ENCODE measurements at places on chromosomes 1 and 21.

- no peak for DNase-seq
These were observed 120.1 kb downstream of the PRDM2 start for GRCh38 chr1:13820055-13820454.

DNA sequence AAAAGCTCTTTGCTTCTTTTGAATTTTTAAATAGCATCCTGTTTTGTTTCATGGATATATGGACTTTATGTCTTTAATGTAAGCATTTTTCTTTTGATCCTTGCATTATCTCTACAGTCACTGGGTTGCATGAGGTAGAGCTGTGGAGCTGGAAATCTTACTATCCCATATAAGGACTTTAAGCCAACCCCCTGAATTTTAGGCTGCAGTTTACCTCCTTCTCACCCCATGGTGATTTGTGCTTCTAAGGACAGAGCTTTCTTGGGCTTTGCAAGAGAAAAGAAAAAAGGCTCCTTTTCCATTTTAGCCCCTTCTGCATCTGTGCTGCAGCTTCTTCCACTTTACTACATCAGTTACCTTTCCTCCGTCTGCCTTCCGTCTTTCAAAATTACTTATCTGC lies 373.8 kb downstream of the HHAT start:
- no peak for DNase-seq

DNA sequence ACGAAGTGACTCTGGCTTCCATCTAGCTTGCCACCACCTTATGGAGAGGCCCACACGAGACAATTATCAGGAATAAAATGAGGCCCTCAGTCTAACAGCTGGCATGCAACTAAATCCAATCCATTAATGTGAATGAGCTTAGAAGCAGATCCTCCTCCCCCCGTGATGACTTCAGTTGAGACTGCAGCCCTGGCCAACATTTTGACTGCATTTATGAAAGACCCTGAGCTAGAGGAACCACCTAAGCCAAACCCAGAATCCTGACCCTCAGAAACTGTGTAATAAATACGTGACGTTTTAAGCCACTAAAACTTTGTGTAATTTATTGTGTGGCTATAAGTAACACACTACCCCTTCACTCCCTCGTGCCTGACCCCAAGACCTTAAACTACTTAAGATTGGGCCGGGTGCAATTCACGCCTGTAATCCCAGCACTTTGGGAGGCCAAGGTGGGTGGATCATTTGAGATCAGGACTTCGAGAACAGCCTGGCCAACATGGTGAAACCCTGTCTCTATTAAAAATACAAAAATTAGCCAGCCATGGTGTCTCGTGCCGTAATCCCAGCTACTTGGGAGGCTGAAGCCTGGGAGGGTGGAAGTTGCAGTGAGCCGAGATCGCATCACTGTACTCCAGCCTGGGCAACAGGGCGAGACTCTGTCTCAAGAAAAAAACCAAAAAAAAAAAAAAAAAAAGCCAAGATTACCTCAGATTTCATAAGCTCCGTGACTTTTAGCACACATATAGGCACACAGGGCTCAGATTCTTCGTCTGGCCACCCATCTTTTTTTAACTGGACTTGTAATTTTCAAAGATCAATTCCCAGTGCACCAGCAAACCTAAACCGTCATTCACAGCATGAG lies 72.5 kb downstream of the ENAH start:
- DNase-seq, result no peak

DNA sequence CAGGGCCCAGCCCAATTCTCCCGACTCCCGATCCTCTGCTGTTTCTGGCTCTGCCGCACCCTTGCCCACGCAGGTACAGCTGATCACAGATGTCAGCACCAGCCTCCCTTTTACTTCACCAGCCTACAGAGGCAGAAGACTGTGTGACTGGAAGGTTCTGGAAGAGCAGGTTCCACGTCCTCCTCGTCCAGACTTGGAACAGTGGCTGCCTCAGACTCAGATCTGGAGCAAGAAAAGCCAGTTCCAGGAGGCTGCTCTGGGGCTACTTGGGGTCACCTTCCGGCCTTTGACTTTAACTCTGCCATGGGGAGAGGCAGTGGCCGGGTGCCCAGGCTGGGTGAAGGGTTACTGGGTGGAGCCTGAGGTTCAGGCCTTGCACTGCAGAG lies 16.1 kb upstream of the KLHDC7A start:
- no peak for DNase-seq

- no peak for DNase-seq
These were observed 52.3 kb upstream of the TBX15 start for GRCh38 chr1:119040489-119040888.

DNA sequence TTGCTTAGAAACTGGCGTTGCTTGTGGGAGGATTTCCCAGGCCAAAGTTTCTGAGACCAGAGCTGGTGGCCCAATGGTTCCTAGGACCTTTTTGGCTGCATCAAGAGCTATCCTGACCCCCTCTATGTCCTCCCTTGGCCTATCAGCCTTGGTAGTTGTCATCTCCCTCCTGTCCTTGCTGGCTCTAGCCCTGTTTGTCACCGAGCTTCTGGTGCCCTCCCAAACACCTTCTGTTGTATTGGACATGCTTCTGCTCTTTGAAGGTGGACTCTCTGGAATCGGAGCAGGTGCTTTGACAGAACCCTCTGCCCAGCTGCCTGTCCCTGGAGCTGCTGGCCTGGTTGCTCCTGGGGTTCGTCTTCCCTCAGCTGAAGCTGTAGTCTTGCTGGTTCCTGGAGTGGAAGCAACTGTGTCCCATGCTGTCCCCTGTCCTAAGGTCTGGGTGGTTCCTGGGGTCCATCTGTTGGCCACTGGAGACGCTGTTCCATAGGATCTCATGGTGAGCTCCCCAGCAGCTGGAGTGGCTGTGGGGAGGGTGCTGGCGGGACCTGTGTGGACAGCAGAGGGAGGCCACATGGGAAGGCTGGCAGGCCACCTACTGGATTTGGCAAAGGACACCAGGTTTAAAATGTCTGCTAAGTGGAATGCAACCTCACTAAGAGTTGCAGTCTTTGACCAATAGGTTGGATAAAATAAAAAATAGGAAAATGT lies 9.4 kb downstream of the FCAMR start:
- DNase-seq, result no peak

- no peak for DNase-seq
These were observed 10.0 kb upstream of the MORC3 start for GRCh38 chr21:36310016-36310415.

DNA sequence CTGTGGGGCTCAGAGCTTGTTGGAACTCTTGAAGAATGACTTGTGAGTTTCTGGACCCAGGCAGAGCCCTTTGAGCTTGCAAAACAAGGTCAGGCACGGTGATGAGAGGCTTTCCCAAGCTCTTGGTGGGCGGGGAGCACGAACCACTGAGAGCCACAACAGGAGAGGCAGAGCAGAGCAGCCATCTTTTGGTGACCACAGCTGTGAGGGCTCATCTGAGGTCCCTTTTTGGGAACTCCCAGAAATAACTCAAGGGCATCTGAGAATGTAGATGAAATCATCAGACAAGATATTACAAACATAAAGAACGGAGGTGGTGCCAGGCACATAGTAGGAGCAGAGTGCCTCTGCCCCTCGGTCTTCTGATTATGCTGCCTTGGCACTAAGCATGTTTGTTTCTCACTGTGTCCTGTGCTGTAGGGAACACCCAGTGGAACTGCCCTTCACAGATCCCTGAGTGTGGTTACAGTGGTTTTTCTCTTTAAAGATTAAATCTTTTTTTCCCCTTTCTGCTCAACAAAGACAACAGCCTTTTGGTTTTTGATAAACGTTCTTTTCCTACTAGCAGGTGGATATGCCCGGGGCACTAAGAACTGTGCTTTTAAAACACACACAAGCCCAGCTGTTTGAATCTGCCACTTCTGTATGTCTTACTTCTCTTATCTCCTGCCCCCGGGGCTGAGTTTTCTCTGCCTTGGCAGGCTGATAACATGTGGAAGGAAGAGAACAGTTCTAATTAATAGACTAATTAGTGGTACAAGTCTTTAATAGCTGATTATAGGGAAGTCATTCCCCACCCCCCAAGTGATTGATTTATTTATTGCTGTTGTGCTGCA lies 37.7 kb downstream of the CD34 start:
- DNase-seq, result no peak

GRCh38 chr1:184953600-184954219 lies 20.6 kb downstream of the NIBAN1 start:
- no peak for DNase-seq

GRCh38 chr21:46604975-46605766 lies at the start of gene S100B:
TSS of gene S100B (minus strand) at chr21:46605082. CDS start at chr21:46602415, 2,667 bp downstream.
- DNase-seq, result no peak

- no peak for DNase-seq
These were observed 39.6 kb downstream of the PAX7 start for GRCh38 chr1:18670121-18670867.

DNA sequence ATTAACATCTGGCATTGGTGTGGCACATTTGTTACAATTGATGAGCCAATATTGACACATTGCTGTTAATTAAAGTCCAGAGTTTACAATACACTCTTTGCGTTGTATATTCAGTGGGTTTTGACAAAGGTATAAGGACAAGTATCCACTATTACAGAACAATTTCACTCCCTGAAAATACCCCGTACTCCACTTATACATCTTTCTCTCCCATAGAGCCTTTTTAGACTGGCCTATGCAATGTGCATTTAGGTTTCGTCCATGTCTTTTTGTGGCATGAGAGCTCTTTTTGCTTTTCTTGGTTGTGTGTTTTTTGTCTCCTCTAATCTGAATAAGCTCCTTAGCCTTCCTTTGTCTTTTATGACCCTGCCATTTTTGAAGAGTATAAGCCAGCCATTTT lies 40.6 kb upstream of the TSNAX start:
- no peak for DNase-seq

GRCh38 chr1:241608379-241609033 lies 31.7 kb downstream of the CHML start:
- no peak for DNase-seq

DNA sequence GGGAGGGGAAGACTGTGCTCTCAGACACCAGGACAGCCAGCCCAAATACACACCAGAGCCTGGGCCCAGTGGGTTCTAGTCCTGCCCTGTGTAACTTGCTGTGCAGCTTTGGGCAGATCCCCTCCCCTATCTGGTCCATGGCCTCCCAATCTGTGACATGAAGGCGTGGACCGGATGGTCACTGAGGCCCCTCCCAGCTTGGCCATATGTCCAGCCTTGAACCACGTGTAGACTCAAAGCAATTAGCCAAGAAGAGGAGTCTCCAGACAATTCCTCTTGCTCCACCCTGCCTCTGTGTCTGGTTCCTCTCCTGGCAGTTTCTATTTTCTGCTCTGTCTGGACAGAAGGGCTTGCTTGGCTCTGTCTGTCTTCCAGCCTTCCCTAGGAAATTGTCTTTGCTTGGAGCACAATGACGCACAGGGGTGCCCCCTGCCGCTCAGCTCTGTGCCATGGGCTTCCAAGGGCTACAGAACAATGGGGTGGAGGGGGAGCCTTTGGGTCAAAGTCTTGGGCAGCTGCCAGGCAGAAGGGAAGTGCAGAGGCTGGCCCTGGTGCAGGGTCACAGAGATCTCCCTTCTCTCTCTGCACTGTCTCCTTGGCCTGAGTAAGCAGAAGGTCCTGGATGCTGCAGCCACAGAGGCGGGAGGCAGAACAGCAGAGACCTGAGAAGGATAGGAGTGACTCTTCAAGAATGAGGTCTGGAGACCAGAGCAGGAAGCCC lies 66.1 kb downstream of the TENT5C start:
- DNase-seq, result peak; percentile 76

DNA sequence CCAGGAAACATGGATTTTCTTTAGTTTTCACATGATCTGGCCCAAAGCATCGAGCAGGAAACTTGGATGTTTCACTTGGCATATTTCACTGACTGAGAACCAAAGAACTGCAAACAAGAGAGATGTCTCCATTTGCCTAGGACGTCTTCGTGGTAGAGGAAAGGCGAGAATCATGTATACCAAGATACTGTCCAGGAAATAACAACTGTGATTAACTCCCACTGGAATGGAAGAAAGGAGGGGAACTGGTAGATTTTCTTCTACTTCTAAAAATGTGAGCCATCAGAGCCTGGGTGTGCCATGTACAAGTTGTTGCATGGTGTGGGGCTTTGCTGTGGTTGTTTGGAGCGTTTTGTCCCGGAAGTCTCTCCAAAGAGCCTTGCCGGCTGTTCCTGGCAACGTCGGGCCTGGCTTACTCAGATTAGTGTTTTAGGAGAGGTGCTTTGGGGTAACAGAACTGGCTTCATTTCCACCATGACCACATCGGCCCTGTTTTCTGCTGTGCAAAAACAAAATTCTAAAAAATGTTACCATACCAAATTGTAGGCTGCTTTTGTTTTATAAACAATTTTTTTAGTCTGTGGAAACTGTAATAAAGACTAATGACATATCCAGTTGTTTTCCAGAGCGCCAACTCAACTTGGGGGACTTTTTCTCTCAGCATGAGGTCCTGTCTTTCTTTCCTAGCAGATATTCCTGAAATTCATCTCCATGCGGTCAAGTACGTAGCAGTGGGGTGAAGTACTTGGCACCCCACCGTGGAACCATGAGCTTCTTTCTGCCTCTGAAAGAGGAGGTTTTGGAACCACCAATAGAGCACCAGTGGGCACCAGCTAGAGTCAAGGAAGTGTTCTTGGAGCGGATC lies 118.3 kb downstream of the TM2D1 start:
- DNase-seq, result no peak

DNA sequence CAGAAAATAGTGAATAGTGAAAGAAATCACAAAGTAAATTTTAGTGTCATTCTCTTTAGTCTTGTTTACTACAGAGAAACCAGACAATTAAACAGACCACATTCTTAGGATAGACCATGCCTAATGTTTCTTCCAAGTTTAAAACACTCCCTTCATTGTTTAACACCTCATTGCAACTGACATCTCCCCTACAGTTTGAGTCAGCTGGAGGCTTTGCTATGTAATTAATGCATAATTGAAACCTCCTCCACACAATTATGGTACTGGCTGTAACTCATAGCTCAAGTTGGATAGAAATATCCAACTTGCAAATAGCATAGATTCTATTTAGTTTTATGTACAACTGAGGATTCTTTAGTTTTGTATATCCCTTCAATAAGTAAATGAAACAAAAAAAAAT lies 35.2 kb upstream of the B3GALT2 start:
- DNase-seq, result no peak

GRCh38 chr21:42530167-42530518 lies 16.5 kb downstream of the SLC37A1 start:
- no peak for DNase-seq

- no peak for DNase-seq
These were observed 432.6 kb downstream of the AMY1C start for GRCh38 chr1:104182251-104182650.

GRCh38 chr21:45186709-45187108 lies 101.0 kb downstream of the POFUT2 start:
- no peak for DNase-seq

DNA sequence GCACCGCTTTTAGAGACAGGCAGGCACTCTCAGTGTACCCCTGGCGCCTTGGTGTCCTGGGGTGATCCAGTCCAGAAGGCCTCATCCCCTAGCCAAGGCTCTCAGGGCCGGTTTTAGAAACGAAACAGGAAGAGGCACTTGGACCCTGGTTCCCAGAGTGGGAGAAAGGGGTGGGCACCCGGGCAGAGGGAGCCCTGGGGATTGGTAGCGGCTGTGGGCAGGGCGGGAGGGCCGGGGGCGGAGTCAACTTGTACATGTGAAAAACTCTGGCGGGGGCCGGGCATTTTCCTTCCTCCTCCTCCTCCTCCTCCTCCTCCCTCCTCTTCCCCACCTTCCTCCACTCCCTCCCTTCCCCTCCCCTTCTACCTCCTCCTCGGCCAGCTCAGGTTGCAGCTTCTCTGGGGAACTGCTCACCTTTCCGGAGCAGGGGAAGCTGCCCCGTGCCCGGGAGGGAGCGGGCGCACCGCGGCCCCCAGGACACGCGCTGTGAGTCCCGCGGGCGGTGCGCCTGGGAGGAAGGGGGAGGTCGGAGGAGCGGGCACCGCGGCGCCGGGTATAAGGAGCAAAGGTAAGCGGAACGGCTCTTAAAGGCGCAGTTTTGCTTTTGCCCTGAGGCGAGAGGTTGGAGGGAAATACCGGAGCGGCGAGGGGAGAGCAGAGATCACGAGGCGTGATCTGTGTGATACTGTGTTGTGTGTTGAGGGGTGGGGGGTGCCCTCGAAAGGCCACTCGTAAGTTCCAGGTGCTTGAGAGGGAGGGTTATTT lies at the start of gene CDK18:
Gene CDK18, plus strand, starts transcription at position 359 of the 765 bp plus-strand sequence. CDS start 18,499 bp downstream, outside the sequence.
- DNase-seq, result no peak

Data from osteocyte (in vitro differentiated cells).